ENCODE measurements at places on chromosomes 2 and 18. TPM values are rescaled to one million over a fixed set of nuclear protein-coding genes. Genes with fewer than 3 reads are reported as not detected.

- no peak for DNase-seq
Observed at GRCh38 chr18:8899000-8899399, 193.6 kb downstream of the MTCL1 start.

DNA sequence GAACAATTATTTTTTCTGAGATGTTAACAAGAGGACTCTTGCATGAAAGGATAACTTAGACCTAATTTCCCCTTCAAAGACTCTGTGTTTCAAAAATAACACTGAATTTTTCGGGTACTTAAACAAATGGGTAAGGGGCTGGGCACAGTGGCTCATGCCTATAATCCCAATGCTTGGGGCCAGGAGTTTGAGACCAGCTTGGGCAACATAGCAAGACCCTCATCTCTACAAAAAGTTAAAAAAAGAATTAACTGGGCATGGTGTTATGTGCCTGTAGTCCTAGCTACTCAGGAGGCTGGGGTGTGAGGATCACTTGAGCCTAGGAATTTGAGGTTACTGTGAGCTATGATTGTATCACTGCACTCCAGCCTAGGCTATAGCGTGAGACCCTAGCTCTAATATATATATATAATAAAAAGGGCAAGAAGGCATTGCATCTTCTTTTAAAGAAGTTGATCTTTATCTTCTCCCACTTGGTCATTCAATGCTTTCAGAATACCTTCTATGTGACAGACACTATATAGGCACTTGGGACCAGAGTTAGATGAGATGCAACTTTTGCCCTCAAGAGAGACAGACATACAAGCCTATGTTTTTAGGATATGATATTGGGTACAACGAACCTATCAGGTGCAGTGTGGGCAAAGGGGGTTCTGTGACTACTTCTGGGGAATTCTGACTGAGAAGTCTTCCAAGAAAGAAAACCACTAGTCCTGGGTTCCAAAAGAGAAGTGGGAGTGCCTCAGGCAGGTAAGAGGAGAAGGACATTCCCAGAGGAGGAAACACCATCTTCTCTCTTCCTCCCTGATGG is 120.0 kb downstream of the MYCN start:
- no peak for DNase-seq

GRCh38 chr2:66442516-66443185 is 7.7 kb downstream of the MEIS1 start:
- DNase-seq = no peak

DNA sequence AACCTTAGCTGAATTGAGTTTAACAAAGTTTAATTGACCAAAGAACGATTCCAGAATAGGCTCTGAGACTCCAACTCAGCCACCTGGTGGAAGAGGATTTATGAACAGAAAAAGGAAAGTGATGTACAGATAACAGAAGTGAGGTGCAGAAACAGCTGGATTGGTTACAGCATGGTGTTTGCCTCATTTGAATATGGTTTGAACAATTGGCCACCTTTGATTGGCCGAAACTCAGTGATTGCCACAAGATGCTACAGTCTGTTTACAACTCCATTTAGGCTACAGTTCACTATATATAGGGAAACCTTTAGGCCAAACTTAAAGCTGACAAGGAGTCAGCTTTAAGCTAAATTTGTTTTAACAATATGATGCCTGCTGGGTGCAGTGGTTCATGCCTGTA is 28.1 kb upstream of the SLC35G4 start:
- DNase-seq = no peak

DNA sequence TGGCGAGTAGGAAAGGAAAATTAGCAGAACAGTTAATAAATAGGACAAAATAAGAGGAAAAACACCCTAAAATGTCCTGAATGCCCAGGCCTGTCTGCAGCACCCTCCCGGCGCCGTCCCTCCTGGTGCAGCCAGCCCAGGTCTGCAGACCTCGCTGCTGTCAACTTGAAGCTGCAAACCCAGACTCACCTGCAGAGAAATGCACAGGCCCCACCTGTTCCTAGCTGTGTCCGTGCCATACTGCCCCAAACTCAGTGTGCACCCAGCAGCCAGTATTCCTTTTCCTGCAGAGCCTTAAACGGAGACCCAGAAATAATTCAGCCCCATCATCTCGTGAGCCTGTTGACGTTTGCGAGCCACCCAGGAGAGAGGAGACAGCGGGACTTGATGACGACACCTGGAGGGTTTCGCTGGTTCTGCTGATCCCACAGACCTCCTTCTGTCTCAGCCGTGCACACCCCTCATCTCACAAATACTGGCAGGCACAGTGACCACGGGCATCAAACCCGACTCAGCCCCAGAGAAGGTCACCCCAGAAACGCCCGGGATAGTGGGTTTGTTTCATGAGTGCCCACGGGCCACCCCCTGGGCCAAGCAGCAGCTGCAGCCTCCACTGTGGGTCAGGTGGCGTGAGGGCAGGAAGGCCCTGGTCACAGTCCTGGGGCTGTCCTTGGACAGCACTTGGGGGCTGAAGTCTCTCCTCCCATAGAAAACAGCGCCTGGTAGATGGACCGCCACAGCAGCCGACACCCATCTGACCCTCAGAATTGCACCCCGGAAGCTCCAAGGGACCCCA is 239.5 kb upstream of the SALL3 start:
- no peak for DNase-seq

GRCh38 chr18:68177807-68178702 is 536.9 kb downstream of the TMX3 start:
- peak; percentile 99 for DNase-seq

DNA sequence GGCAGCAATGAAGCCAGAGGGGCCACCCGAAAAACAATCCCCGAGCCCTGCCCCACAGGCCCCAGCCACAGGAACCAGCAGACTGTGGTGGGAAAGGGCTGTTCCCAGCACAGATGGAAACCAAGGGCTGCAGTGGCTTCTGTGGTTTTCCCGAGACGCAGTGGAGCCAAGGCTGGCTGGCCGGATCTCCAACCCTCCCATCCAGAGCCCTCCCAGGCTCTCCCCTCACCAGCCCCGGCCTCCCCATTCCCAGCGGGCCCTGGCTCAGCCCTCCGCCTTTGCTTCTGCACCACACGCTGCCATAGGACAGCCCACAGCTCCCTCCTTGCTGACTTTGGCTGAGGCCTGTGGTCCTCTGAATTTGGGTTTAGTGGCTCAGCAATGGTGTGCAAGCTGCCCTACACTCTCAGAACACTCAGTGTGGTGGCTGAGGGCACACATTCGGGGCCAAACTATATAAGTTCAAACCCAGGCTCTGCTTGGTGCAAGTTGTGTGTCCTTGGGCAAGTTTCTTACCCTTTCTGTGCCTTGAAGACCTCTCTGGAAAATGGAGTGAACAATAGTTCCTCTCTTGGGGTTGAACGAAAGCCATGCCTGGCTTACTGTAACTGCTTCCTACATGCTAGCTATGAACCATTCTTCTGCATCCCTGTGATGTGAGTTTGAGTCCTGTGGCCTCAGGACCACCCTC is 200.1 kb downstream of the SMAD7 start:
- no peak for DNase-seq

DNA sequence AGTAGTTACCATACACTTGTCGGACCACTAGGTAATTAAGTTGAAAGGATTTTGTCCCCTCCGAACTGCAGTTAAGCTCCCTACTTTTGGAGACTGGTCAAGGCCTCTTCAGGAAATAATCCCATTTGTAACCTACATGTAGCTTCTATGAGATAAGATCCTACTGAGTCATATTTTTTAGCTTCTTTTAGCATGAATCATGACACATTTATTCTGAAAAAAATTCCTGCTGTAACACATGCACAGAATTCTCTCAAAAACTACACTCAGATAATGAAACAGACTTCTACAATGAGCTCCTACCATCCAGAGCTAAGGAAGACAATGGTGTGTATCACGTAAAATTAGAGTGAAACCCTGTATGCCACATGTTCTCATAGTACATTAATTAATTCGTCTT is 100.7 kb upstream of the CCDC195 start:
- DNase-seq = peak; percentile 89

DNA sequence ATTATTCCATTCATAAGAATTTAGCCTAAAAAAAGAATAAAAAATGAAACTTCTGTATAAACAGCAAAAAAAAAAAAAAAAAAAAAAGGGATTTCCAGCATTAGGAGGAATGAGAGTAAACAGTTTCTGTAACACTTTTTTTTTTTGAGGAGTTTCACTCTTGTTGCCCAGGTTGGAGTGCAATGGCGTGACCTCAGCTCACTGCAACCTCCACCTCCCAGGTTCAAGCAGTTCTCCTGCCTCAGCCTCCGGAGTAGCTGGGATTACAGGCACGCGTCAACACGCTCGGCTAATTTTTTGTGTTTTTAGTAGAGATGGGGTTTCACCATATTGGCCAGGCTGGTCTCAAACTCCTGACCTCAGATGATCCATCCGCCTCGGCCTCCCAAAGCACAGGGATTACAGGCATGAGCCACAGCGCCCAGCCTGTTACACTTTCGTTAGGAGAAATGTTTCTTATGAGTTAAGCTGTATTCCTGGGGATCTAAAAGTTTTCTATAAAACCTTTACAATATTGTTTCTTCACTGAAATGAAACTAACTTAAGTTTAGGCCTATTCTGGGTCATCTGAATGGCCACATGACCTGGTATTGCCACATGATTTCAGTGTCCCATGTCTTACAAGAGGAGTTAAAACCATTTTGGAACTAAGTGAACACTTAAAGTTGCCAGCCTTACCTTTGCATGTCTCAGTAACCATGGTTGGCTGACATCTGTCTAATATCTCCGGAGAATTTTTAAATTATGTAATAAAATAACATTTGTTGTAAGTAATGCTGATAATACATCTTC is 17.5 kb downstream of the SMAD2 start:
- no peak for DNase-seq

GRCh38 chr2:217954971-217955740 is 47.6 kb downstream of the TNS1 start:
- DNase-seq = no peak

DNA sequence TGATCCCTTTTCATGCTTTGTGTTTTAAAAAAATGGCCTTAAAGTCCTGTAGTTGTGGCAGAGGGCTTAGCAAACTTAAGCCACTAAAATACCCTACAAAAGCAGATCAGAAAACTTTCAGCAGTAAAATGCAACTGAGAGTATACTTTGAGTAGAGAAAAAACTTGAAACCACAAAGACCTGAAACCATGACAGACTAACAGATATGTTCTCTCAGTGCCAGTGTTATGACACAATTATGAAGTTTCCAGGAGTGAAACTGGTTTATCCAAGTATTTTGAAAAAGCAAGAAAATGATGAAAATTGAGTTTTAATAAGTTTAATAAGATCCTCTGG is 74.5 kb downstream of the SPRED2 start:
- no peak for DNase-seq

DNA sequence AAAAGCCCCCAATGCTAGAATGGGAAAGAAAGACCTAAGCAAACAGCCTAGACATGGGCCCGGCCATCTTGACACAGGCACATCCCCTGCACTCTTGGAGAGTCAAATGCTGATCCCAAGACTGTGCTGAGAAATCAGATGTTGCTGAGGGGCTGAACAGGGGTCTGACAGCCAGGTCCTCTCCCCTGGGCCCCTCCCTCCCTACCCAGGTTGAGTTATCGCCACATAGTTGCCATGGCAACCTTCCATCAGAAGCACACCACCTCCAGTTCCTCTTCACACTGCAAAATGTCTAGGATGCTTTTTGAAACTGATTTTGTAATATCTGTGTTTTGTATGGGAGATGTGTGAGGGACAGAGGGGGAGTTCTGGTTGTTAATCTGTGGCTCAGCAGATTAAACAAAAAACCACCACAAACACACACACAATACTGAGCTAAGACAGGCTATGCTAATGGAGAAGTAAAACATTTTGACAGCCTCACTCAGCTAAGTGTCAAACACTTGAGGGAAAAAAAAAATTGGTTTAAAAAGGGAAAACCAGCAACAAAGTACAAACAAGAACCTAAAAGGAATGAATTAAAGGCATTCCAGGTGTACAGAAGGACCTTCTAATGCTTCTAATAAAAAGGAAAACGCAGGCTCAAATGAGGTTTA is 88.2 kb downstream of the TMEM163 start:
- DNase-seq = no peak

DNA sequence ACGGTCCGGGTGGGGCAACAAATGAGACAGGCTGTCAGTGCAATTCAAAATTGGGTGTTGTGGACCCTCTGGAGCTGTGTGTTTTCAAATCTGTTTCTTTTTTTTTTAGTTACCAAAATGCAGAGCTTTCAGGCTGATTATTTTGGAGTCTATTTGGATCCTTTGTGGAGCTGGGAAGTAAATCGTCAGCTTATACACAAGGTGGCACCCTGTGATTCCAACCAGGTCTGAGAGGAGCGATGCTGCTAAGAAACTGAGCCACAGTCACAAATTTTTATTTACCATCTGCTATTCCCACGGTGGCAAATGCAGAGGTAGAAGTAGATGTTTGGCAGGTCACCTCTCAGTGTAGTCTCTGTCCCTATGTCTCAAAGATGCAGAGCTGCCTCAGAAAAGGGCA is 3.8 kb upstream of the EPC2 start:
- DNase-seq = peak; percentile 25

- DNase-seq = no peak
Observed at GRCh38 chr2:129806317-129806716, 173.1 kb upstream of the RAB6C start.

GRCh38 chr2:190697421-190697820 is 48.5 kb downstream of the NAB1 start:
- no peak for DNase-seq

DNA sequence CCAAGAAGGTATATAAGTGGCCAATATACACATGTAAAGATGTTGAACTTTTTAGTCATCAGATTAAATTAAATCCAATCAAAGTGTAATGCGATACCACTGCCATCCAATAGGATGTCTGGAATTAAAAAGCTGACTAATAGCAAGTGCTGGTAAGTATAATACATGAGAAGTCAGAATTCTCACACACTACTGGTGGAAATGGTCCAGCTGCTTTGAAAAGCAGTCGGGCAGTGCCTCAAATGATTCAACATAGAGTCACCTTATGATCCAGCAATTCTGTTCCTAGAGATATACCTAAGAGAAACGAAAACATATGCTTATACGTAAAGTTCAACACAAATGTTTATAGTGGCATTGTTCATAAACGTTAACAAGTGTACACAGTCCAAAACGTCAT is 124.1 kb upstream of the MYT1L start:
- DNase-seq = peak; percentile 46

DNA sequence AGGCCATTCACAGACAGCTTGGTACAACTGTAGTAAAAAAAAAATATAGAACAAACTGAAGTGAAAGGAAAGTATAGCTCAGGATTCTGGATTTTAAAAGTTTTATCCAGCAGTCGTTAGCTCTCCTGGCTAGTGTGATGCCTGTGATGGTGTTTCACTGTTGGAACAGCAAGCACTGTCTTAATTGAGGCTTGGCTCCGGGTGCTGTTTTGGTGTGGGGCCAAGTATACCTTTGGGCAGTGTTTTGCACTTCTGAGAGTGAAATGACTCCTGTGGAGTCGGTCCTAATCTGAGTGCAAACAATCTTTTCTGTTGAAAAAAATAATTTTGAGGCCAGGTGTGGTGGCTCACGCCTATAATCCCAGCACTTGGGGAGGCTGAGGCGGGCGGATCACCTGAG is 28.7 kb upstream of the RAB1A start:
- no peak for DNase-seq

- peak; percentile 74 for DNase-seq
Observed at GRCh38 chr2:102439065-102439695, 16.2 kb downstream of the IL18RAP start.

Gene DCDC2C
- not detected for total RNA-seq

Gene SERPINB12
- total RNA-seq = not detected

Gene LIMS4
- total RNA-seq = 2.5 TPM

Gene PFN4
- 0.28 TPM for total RNA-seq

Gene CD8B2
- total RNA-seq = not detected

Gene SAG
- total RNA-seq = not detected

Gene RAPH1
- 13.1 TPM for total RNA-seq

Gene DNAH7
- 0.36 TPM for total RNA-seq

Gene PIEZO2
- total RNA-seq = 3.3 TPM

Gene ZEB2
- total RNA-seq = 50.9 TPM
